CD4-positive, alpha-beta T cell treated with Interleukin-4 for 4 hours (primary cell): ENCODE measurements at places on chromosomes 1 and 21.

DNA sequence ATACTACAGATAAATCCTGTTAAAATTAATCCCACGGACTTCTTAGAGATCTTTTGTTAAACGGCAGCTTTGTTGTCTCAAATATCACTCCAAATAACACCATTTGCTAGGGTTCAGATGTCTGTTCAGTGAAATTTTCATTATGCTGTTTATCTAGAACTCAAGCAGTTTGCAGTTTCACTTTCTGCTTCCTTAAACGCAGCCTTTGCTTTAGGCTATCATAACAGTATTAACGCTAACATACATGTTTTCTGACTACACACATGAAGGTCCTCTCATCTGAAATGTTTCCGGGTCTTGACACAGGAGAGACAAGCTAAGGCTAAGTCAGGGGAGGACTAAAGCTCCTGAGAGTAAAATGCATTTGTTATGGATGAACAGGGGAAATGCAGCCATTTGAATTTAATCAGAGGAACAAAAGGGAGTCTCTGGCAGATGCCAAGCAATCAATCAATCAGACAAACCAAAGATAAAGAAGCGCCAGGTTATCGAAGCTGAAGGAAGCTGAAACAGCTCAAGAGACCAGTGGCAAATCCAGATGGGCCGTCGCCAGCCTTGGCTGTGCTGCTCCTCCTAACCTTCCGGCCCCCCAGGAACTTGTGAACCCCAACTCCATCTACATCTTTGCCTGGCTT, 16.9 kb downstream of the CCSAP start:
- no peak for DNase-seq

DNA sequence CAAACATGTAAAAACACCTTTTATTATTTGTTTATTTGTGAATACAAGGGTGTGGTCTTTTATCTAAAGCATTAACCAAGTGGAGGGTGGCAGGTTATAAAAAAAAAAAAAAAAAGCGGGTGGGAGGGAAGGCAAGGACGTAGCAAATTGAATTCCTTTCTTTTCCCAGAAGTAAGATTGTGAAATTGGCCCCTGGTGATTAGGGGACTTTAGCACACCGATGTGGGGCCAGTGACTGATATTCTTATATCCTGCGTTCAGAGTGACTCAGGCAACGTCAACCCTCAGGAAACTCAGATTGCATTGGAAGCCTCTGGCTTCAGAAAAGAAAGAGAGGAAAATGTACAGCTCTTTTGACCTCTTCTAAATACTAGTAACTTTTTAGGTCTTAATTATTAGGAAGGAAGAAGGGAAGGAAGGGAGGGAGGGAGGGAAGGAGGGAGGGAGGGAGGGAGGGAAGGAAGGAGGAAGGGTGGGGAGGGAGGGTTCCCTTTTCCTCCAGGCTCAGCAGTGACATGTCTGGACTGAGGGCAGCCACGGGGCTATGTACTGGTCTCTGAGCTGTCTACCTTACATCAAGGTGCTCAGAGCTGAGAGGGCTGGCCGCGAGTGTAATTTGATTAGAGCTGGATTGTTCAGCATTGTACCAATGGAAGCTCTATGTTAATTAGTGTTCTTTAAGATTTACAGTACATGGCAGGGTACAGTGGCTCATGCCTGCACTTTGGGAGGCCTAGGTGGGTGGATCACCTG, 30.2 kb downstream of the EVA1C start:
- no peak for DNase-seq

DNA sequence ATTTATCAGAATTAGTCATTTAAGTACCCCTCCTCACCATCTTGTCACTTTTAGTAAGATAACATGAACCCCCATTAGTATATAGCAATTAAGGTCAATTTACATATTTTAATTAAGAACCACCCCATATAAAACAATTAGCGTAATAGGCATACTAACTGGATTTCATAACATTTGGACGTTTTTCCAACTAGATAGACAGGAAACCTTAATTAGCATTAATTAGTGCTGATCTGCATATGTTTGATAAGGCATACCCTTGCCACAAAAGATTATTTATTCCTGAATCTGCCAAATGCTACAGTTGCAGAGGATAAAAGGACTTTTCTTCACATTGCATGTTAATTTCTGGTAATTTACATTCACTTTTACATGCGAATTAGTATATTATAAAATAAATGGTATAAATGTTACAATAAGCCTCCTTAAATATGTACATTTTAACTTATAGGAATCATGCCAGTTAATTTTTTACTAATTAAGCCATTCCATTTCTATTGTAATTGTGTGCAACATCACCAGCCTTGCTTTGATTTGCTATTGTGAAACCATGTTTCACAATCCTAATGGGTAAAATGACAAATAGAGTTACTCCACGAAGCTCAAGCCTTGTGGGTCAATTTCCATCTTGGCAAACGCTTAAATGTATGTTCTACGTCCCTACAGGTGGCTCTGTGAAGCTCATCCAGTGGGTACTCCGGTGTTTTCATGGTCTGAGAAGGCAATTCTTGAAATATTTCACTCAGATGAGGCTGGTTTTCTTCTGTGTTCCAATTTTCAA, 469.6 kb downstream of the DPYD start:
- DNase-seq, result no peak

DNA sequence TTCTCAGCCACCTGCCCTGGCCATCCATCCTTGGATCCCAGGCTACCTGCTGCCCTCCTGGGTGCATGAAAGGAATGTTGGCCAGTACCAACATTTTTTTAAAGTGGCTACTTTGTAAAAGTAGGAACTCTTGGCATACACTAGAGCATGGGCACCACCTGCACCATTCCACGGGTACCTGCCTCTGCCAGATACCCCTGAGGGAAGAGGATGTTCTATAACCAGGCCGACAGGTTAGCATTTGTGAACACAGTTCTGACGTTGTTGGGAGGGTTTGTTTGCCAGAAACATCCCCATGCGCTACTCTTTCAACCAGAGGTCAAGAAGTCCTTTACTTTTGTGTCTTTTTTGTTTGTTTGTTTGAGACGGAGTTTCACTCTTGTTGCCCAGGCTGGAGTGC, 43.0 kb downstream of the EVA1C start:
- no peak for DNase-seq

DNA sequence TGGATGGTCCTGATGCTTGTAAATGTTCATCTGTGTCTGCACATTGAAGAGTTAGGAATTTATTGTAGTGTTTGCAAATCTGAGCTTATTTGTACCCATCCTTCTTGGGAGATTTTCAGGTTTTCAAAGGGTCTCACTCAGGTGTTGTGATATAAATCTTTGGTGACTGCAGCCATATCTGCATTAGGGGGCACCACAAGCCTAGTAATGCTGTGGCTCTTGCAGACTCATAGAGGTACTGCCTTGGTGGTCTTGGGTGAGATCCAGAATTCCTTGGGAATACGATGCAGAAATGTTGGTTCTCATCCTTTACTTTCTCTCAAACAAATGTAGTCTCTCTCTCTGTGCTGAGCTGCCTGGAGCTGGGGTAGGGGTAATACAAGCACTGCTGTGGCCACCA, 405.9 kb downstream of the TTLL7 start:
- no peak for DNase-seq

DNA sequence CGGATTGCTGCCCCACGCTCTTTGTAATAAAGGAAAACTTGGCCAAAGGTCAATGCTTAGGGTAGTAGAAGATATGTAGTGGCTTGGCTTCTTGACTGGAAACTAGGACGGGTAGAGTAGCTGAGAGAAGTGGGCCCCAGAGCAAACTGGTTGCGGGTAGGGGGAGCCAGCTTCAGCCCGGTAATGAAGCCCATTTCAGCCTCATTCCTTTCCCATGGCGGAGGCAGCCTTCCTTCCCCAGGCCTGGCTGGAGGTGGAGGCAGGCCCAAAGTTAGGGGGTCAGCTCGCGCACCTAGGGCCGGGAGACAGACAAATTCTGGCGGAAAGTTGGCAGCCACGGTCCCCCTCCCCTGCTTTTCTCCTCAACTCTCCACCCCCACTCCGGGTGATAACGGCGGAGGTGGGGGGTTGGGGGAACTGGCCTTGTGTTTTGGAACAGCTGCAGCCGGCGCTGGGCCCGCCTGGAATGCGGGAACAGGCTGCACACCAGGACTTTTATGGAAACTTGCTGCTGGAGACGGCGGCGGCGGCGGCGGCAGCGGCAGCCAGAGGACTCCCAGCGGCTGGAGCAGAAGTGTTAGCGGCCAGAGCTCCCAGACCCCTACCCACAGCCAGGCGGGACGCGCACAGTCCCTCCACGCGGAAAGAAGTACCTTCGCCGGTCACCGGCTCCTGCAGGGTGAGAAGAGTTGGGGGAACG, at the start of gene NEXN:
TSS of gene NEXN (plus strand) at position 544 of the 700 bp plus-strand sequence. CDS start 27,483 bp downstream, outside the sequence.
- no peak for DNase-seq

- no peak for DNase-seq
Observed at GRCh38 chr1:71950579-71950978, 331.8 kb downstream of the NEGR1 start.

DNA sequence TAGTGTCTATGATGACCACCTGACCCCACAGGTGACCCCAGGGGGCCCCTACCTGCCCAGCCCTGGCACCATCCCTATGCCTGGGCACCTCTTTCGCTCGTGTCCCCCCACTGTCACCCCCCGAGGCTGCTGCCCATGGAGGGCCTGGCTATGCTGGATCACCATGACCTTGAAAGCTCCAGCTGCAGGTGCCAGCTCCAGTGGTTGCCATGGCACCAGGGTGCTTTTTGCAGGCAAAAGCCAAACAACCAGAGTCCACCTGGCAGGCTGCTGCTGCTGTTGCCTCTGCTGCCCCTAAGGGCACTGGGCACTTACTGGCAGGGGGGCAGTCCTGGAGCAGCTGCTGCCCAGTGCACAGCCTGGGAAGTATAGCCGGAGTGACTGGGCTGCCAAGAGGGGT, 21.7 kb downstream of the ETNK2 start:
- no peak for DNase-seq

- DNase-seq, result no peak
Observed at GRCh38 chr1:100747771-100748170, 28.2 kb downstream of the VCAM1 start.

DNA sequence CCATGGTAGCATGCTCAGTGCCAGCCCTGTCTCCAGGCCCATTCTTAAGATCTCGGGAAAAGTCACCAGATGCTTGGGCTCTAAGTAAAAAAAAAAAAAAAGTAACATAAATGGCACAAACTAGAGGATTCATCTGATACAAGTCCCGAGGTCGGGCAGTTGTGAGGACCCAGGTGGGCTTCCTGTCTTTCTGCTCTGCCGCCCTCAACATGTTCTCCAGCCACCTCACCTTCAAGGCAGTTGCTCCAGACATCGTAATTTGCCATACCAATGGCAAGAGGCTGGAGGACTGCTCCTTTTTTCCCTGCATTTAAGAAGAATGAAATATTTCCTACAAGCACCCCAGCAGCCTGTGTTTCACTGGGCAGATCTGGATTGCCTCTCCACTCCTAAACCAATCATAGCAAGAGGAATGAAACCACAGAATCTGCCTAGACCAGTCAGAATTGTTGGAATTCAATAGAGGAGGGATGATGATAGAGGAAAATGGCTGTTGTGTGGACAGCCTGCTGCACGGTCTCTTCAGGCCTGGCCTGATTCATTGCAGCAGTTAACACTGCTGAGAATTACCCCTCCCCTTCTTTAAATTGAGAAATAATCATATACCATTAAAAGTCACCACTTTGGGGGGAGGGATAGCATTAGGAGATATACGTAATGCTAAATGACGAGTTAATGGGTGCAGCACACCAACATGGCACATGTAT, 5.4 kb downstream of the HMGN2 start:
- DNase-seq, result no peak

- no peak for DNase-seq
Observed at GRCh38 chr1:93573940-93574469, 107.6 kb downstream of the BCAR3 start.

DNA sequence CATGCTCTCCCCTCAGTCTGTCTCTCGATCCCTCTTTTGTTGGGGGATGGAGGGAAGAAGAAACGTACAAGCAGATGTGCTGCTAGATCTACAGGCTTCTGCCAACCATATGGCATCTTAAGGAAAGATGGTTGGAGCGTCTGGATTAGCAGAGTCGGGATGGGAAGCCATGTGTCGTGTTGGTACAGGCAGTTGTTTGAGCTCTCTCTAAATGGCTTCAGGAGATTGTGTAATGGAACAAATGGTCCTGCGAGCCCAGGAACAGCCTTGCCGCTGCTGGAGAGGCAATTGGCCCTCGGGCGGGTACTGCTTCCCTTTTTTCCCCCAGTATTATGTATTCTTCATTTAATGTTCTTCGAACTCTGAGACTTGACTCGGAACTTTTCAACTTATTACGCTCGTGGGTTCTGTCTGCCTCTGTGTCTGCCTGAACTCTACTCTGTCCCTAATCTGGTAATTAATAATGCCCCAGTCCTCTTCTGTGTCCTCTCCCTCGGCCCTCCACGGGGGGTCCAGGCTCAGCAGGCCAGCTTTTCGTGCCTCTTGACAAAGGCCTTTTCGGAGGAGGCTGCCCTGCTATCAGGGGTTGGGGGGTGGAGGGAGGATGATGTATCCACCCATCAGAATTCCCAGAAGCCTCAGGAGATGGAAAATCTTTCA, 215.3 kb downstream of the SDCCAG8 start:
- DNase-seq, result no peak

DNA sequence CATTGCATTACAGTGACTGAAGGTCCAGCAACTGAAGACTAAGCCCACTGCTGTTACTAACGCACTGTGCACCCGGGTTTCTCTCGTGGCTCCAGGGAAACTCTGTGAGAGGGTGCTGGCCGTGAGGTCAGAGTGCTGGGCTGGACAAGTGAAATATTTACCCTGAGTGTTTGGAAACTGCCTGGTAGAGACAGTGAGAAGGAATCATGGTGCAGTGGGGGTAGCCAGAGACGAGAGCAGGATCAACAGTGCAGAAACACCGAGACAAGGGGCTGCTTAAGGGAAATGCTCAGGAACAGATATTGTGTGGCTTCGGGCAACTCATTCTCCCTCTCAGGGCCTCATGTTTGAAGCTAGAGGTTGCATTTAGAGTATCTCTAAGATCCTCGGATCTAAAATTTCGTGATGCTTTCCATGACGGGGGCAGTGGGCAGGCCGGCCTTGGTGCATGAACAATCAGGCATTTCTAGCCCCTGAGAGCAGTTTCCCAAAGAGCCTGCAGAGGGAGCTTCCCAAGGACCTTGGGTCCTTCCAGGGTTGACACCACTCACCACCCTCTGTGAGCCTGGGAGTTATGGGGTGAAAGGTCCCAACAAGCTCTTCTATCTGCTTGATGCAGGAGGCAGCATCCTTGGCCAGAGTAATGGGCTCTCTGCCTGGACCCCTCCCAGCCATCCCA, 9.7 kb downstream of the CD2 start:
- DNase-seq, result no peak

GRCh38 chr1:20837554-20838192, 50.6 kb upstream of the HP1BP3 start:
- DNase-seq, result no peak

- no peak for DNase-seq
Observed at GRCh38 chr21:31218830-31219608, 125.0 kb downstream of the TIAM1 start.

DNA sequence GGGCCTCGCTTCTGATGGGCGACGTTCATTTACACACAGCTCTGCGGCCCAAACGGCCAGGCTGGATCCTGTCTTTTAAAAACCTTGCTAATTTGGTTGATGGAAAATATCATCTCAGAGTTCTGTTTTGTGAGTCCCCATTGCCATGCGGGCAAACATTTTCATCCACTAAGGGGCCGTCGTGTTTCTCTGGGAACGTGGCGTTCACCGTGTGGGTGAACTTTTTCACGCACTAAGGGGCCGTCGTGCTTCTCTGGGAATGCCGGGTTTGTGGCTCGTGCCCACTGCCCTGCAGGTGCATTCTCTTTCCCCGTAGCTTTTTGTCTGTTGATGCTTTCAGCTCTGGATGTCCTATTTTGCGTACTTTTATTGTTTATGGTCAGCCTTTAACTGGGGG, 6.8 kb downstream of the COL18A1 start:
- no peak for DNase-seq
